ENCODE measurements at places on chromosomes 2 and 18.

- DNase-seq, result no peak
These were observed 175.8 kb downstream of the IRS1 start for GRCh38 chr2:226623587-226624368.

DNA sequence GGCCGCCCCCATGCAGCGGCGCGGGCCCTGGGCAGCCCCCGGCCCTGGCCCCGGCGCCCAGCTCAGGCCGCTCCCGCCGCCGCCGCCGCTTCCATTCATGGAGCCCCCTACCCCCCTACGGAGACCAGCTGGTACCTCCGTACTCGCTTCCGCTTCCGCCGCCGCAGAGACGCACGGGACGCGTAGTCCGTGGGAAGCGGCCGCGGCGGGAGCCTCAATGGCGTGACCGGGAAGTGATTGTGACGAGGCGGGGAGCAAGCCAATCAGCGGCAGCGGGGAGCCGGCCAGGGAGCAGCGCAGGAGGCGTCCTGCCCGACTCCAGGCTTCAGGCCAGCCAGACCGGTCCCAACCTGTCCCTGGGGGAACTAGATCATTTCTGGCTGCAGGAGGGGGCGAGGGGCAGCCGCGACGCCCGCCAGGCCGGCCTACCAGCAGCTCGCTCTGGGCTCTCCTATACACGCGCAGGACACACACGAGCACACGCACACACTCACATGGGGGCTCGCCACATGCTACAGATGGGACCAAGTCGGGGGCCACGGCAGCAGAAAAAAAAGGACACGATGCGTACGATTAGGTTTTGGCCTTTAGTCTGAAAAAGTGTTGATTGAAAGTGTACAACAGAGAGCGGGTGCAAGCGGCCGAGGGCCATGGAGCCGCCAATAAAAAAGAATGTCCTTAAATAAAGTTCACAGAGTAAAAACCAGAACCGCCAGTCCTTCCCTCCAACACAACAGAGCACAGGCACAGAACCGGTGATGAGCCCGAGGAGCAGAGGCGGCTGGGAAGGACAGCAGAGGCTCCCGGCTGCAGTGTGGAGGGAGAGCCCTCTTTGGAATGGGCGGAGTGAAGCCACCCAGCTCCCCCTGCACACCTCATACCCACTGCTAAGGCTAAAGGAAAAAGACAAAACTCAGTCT lies at the start of gene ZNF513:
ZNF513 (minus strand) TSS at position 109 of the 920 bp plus-strand sequence. CDS start 208 bp downstream, outside the sequence.
- peak; percentile 88 for DNase-seq

- DNase-seq, result no peak
These were observed 81.2 kb downstream of the PDCL3 start for GRCh38 chr2:100643906-100644501.

- DNase-seq, result no peak
These were observed 144.9 kb downstream of the ACTR3 start for GRCh38 chr2:114034742-114035141.

- no peak for DNase-seq
These were observed 48.3 kb upstream of the ASB1 start for GRCh38 chr2:238378230-238379095.

DNA sequence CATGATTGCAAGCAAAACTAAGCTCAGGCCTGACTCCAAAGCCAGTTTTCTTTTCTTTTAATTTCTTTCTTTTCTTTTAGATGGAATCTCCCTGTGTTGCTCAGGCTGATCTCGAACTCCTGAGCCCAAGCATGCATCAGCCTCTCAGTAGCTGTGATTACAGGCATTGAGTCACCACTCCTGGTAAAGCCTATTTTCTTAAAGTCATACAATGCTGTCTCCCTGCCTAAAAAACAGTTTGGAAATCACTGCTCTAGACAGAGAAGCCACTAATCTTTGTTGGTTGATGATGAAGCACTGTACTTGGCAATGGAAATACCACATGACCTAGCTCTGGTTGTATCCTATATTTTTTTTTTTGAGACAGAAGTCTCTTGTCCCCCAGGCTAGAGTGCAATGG lies 33.1 kb upstream of the ZNF532 start:
- no peak for DNase-seq

- DNase-seq, result no peak
These were observed 77.2 kb upstream of the FIGN start for GRCh38 chr2:163812926-163813520.

GRCh38 chr2:152811916-152812315 lies 93.5 kb downstream of the ARL6IP6 start:
- DNase-seq, result no peak

DNA sequence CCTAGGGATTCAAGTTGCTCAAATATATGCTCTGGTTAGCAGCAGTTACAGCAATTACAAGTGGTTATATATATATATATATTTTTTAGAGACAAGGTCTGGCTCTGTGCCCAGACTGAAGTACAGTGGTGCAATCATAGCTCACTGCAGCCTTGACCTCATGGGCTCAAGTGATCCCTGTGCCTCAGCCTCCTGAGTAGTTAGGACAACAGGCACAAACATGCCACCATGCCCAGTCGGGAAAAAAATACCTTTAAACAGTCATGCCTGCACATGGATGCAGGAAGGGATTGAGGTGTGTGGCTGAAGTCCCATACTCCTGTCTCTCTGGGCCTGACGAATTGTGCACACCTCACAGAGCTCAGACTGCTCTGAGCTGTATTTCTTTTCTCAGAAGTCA lies 19.6 kb upstream of the DNAH7 start:
- DNase-seq, result no peak

- DNase-seq, result no peak
These were observed 21.5 kb upstream of the TXNL4A start for GRCh38 chr18:80009661-80010550.

- DNase-seq, result no peak
These were observed 53.1 kb downstream of the NTSR2 start for GRCh38 chr2:11616851-11617415.

Measured in activated naive CD4-positive, alpha-beta T cell treated with Interleukin-2 at 50 U/mL for 16 hours (primary cell).